ENCODE measurements at places on chromosomes 2 and 18.

DNA sequence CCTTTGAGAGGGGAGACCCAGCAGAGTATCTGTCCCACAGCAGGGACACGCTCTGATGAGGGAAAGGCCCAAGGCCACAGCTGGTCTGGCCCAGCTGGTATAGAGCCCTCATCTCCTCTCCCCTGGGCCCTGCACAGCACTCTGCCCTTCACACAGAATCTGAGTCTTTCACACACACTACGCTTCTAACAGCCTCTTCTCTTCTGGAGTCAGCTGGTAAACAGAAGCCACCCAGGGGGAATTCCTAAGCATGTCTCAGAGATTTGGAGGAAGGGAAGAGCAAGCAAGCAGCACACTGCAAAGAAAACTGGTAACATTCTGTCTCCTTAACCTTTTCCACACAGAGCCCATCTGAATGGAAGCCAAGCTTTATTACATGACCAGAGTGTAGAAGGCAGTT lies 121.1 kb upstream of the ACAA2 start:
- no peak for DNase-seq

- DNase-seq, result peak; percentile 98
Observed at GRCh38 chr2:208265801-208266552, at the start of gene PIKFYVE. PIKFYVE (plus strand) TSS chr2:208266255; CDS start chr2:208271520, 5,265 bp downstream.

- DNase-seq, result no peak
Observed at GRCh38 chr2:109637749-109638570, 23.8 kb downstream of the SOWAHC start.

DNA sequence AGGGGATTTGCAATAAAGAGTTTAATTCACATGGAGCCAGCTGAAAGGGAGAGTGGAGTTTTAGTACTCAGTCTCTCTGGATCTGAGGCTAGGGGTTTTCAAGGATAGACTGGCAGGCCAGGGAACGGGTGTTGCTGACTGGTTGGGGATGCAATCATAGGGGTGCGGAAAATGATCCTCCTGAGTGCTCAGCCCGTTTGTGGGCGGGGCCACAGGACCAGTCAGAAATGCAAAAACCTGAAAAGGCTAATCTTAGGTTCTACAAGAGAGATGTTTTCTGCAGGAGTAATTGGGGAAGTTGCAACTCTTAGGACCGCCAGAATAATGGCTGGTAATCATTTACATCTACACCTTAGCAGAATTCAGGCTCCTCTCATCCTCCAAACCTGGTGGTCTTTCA lies 2.5 kb downstream of the NFU1 start:
- DNase-seq, result no peak

- DNase-seq, result no peak
Observed at GRCh38 chr2:38092196-38092902, 16.4 kb upstream of the CYP1B1 start.

Data from NAMALWA (cell line).